Urothelium cell line (cell line): ENCODE measurements at places on chromosomes 2 and 18.

DNA sequence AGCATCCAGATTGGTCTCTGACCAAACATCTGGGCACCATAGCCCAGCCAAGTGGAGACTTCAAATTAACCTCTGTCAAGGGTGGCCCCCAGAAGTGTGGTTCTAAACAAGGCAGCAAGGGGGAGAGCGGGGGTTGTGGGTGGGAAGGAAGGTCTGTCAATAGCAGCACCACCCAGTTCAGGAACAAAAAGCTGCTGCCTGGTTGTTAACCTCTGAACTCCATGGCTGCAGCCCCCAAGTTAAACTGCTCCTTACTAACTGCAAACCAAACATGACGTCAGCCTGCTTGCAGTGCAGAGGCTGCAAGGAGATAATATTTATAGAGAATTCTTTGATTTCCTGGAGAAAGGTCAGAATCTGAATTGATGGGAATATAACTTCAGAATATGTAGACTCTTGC, 76.5 kb downstream of the ARL4C start:
- DNase-seq: no peak

DNA sequence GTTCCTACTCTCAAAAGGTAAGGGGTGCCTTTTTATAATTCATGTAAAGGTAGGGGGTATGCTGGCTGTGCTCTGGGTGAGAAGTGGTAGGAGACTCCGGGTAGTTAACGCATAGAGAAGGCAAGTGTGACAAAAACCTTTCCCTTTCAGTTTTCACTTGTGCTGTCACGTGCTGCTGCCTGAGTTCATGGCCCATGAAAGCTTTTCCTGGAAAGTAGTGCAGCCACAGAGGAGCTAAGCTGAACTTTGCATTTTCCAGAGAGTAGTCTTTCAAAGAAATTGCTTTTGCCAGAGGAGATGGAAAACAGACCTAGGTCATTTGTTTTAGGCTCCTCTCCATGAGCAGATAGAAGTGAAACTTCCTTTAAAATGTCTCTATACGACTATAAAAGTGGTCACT, 44.7 kb downstream of the THSD7B start:
- no peak for DNase-seq

DNA sequence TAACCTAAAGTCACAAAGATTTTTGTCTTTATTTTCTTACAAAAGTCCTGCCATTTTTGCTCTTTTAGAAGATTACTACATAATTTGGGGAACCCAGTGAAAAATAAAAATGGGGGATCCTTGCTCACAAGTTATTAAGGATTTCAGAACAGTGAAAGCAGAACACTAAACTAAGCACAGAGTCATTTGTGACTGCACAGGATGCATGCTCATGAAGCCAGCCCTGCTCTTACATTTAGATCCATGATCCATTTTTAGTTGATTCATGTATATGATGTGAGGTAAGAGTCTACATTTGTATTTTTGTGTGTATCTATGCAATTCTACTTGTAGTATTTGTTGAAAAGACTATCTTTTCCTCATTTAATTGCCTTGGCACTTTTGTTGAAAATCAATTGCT, 21.8 kb downstream of the SP140L start:
- DNase-seq: no peak

- DNase-seq: peak; percentile 95
Observed at GRCh38 chr2:45643543-45644542, 7.6 kb upstream of the PRKCE start.

GRCh38 chr2:154706660-154707059, 8.2 kb downstream of the KCNJ3 start:
- DNase-seq: no peak

GRCh38 chr2:83951378-83951947, 507.6 kb downstream of the SUCLG1 start:
- no peak for DNase-seq

DNA sequence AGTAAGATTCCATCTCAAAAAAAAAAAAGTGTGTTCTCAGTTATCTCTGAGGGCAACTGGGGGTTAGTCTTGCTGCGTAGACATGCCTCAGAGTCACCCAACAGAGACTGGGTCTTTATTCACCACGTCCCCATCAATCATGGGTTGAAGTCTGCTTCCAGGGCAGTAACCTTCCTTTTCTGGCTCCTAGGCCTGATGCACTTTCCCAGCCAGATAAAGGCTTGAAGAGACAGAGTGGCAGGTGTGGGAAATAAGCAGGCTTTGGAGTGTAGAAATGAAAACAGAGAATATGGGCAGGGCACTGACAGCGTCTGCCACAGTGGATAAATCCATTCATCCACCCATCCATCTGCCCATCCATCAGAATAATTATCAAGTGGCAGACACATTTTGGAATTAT, 134.1 kb upstream of the LGALSL start:
- DNase-seq: no peak

GRCh38 chr18:50830544-50830943, 10.7 kb upstream of the MRO start:
- DNase-seq: no peak

DNA sequence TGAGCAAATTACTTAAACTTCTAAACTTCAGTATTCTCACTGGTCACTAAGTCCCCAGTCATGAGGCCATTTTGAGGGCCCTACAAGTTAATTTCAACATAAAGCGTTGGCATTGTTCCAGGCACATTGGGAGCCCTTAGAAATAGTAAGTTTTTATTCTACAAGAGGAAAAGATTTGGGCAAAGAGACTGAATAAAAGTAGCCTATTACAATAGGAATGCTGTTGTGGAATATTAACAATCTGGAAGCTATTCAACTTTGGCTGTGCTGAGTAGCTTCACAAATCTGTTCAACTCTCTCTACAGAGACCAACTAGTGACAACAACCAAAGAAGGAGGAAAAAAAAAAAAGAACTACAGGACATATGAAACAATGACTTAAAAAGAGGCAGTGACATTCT, 1287.5 kb upstream of the NXPH2 start:
- DNase-seq: no peak

GRCh38 chr18:45517181-45517741, 98.0 kb upstream of the SLC14A2 start:
- no peak for DNase-seq
